Activated T-helper 1 cell treated with anti-CD3 and anti-CD28 coated beads, Interleukin-12 subunit alpha, Interleukin-12 subunit beta, Interleukin-2, Interleukin-4 antibody, amounts not matched to agents 30 ng/mL and 10 ng/mL and 1 ng/mL, durations not matched to agents 14 hours and 24 hours and 36 hours (primary cell): ENCODE measurements at places on chromosomes 7 and 10. TPM values are rescaled to one million over a fixed set of nuclear protein-coding genes. Genes with fewer than 3 reads are reported as not detected.

TMEM130 gene
- 0.29 and 0.42 TPM in 2 replicates for total RNA-seq

DNA sequence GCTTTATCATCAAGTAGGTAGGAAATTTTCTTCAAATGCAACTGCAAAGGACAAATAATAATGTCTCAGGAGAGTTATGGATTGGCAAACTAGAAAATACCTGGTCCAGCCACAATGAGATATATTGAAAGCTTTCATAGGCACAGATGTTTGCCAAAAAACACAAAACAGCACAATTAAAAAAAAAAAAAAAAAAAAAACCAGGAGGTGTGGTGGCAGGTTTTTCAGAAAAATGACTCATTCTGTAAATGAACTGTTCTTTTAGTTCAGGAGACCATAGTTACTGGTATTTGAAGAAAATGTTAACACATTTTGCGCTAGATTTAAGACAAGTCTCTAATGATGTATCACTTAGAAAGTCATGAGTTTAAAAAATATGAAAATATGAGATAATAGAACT, 55.0 kb upstream of the JCAD start:
- no peak for DNase-seq
- H3K36me3 ChIP-seq, result peaks cover 2% of the 10 kb centered on the region
- peaks cover 17% of the 10 kb centered on the region for H3K4me1 ChIP-seq
- H3K4me3 ChIP-seq, result no peak overlapping the region
- H3K27me3 ChIP-seq, result peaks cover 2% of the 10 kb centered on the region

DNA sequence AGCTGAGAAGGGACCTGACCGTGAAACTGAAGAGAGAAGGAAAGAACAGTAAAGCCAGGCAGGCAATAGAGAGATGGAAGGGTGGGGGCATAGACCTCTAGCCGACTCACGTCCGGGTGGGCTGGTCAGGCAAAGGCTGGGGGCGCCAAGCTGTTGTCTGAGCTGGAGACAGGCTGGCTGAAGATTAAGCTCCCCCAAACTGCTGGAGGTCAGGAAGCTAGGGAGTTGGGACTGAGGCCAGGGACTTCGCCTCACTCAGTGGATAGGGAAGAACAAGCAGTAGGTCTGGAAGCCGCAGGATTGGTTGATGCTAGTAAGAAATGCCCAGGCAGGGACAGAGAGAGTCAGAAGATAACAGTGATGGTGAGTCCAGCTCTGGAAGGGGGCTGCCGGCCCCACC, 5.3 kb downstream of the PITX3 start:
- DNase-seq, result no peak
- H3K4me3 ChIP-seq, result no peak overlapping the region
- H3K27ac ChIP-seq, result no peak overlapping the region
- no peaks in the 10 kb centered on the region for H3K36me3 ChIP-seq

DNA sequence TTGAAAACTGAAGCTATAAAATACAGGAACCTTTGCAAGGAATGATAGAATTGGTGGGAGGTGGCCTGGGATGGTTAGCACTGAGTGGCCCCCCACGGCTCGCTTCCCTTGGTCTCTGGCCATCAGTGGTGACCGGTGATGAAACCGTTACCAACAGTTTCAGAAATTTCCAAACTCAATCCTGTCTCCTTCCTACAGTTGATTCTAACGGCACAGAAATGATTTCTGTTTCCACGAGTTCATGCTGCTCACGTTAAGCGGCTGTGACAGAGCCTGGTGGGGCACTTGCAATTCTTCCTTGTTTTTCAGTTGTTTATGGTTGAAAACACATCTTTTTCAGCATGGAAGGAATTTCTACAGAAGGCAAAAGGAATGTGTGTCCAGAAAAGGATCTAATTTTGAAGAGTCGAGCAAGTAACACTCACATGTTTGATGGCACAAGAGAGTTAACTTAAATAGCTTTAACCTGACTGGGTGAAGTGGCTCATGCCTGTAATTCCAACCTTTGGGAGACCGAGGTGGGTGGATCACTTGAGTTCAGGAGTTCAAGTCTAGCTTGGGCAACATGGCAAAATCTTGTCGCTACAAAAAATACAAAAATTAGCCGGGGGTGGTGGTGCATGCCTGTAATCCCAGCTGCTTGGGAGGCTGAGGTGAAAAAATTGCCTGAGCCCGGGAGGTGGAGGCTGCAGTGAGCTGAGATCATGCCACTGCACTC, 100.1 kb downstream of the DNAJB6 start:
- no peak for DNase-seq
- no peaks in the 10 kb centered on the region for H3K36me3 ChIP-seq
- peaks cover 13% of the 10 kb centered on the region for H3K4me1 ChIP-seq
- H3K27me3 ChIP-seq, result peaks cover 7% of the 10 kb centered on the region
- H3K4me3 ChIP-seq, result no peak overlapping the region

- no peaks in the 10 kb centered on the region for H3K27me3 ChIP-seq
- H3K4me1 ChIP-seq, result no peaks in the 10 kb centered on the region
- no peak overlapping the region for H3K4me3 ChIP-seq
- DNase-seq, result no peak
- H3K36me3 ChIP-seq, result no peaks in the 10 kb centered on the region
These were observed 153.6 kb downstream of the TYW1B start for GRCh38 chr7:72674394-72674793.

SPDYE2 gene
- not detected in 2 replicates for total RNA-seq

DNA sequence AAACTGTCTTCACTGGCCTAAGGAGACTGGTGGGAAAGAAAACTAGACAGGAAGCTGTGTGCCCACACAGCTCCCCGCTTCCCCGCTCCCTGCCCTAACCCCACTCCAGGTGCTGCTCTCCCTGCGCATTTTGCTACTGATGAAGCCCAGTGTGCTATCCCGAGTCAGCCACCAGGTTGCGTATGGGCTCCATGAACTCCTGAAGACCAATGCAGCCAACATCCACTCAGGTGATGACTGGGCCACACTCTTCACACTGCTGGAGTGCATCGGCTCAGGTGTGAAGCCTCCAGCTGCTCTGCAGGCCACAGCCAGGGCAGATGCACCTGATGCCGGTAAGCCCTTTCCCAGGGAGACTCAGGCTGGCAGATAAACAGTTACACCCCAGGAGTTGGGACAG, 20.3 kb upstream of the NFKB2 start:
- H3K36me3 ChIP-seq, result peaks cover 30% of the 10 kb centered on the region
- H3K4me3 ChIP-seq, result no peak overlapping the region
- H3K27ac ChIP-seq, result no peak overlapping the region
- no peak for DNase-seq
- H3K27me3 ChIP-seq, result no peaks in the 10 kb centered on the region

YKT6 gene
- 91.8 and 92.1 TPM in 2 replicates for total RNA-seq

CRHR2 gene
- not detected in 2 replicates for total RNA-seq

- no peaks in the 10 kb centered on the region for H3K36me3 ChIP-seq
- DNase-seq, result no peak
- no peaks in the 10 kb centered on the region for H3K4me1 ChIP-seq
- H3K27me3 ChIP-seq, result no peaks in the 10 kb centered on the region
These were observed 81.0 kb downstream of the HYCC1 start for GRCh38 chr7:22932896-22933295.

GRCh38 chr10:116101616-116102315, 171.2 kb downstream of the GFRA1 start:
- H3K4me3 ChIP-seq, result no peak overlapping the region
- H3K27me3 ChIP-seq, result no peaks in the 10 kb centered on the region
- H3K27ac ChIP-seq, result no peak overlapping the region
- H3K4me1 ChIP-seq, result no peaks in the 10 kb centered on the region

DNA sequence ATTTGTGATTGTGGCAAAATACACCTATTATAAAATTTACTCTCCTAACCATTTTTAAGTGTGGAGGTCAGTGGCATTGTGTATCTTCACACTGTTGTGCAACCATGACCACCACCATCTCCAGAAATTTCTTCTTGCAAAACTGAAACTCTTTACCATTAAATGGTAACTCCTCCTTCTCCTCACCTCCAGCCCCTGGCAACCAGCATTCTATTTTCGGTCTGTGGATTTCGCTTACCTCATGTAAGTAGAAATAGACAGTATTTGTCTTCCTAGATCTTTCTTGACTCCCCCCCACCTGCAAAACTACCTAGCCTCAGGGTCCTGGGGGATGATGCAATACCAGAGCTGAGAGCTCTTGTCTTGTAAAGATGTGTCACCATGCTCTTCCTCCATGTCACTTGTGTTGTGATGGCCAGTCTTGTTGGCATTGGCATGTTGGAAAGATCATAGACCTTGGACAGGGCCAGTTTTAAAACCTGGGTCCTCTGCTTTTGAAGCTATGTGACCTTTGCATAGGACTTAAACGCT, 71.1 kb upstream of the EMX2 start:
- H3K27ac ChIP-seq, result no peak overlapping the region
- no peak for DNase-seq
- no peaks in the 10 kb centered on the region for H3K4me1 ChIP-seq
- no peaks in the 10 kb centered on the region for H3K36me3 ChIP-seq
- H3K4me3 ChIP-seq, result no peak overlapping the region

TLX1 gene
- not detected in 2 replicates for total RNA-seq

DNA sequence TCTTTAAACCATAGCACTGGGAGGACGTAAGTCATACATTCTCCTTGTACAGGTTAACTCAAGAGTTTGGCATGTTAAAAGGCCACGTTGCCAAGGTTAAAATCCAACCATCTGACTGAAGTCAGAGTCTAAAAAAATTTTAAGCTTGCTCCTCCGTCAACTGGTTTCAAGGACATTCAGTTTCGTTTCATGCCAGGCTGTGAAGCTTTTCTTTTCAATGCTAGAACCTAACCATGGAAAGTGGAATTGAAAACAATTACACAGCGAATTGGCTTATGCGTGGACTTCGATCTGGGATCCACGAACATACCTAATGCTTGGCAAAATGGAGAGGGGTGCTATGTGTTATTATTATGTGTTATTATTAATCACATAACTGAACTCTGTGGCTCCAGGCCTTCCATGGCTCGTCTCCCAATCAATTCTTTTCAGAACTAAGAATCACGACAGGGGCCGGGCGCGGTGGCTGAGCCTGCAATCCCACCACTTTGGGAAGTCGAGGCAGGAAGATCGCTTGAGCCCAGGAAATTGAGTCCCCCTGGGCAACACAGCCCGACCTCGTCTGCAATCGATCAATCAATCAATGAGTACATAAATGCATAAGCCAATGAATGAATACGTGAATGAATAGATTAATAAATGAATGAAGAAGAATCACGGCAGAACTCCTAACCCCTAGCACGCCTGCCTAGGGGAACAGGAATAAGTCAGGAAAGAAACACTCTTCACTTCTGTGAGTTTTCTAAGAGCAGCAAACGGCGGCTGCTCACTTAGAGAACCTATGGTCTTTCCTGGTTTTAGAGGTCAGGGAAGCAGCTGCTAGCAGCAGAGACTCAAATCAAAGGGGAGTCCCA, 733 bp upstream of the ARL5B start:
- H3K4me3 ChIP-seq, result peak overlapping the region; percentile 100
- H3K27me3 ChIP-seq, result no peaks in the 10 kb centered on the region
- H3K36me3 ChIP-seq, result peaks cover 20% of the 10 kb centered on the region
- no peak for DNase-seq
- peaks cover 38% of the 10 kb centered on the region for H3K4me1 ChIP-seq

SFXN4 gene
- total RNA-seq, result 58.2 and 58.7 TPM in 2 replicates

GRCh38 chr10:43209074-43209455, 57.8 kb downstream of the RASGEF1A start:
- H3K4me1 ChIP-seq, result no peaks in the 10 kb centered on the region
- H3K36me3 ChIP-seq, result no peaks in the 10 kb centered on the region
- DNase-seq, result no peak
- no peak overlapping the region for H3K4me3 ChIP-seq
- no peak overlapping the region for H3K27ac ChIP-seq

- H3K27ac ChIP-seq, result no peak overlapping the region
- no peaks in the 10 kb centered on the region for H3K36me3 ChIP-seq
- DNase-seq, result no peak
These were observed 162.6 kb upstream of the AGR3 start for GRCh38 chr7:17044396-17044795.

- H3K4me3 ChIP-seq, result no peak overlapping the region
- peaks cover 34% of the 10 kb centered on the region for H3K27me3 ChIP-seq
- no peak overlapping the region for H3K27ac ChIP-seq
- no peaks in the 10 kb centered on the region for H3K36me3 ChIP-seq
- DNase-seq, result no peak
These were observed 68.7 kb downstream of the EGFR start for GRCh38 chr7:55087521-55087961.

GRCh38 chr10:20207653-20208052, 391.4 kb downstream of the PLXDC2 start:
- H3K4me3 ChIP-seq, result no peak overlapping the region
- no peaks in the 10 kb centered on the region for H3K4me1 ChIP-seq
- no peak overlapping the region for H3K27ac ChIP-seq
- no peaks in the 10 kb centered on the region for H3K36me3 ChIP-seq
- DNase-seq, result no peak
- no peaks in the 10 kb centered on the region for H3K27me3 ChIP-seq

- no peaks in the 10 kb centered on the region for H3K36me3 ChIP-seq
- H3K27ac ChIP-seq, result no peak overlapping the region
- H3K4me3 ChIP-seq, result no peak overlapping the region
- peaks cover under 1% of the 10 kb centered on the region for H3K4me1 ChIP-seq
- H3K27me3 ChIP-seq, result peaks cover 8% of the 10 kb centered on the region
These were observed 6.1 kb upstream of the PCBD1 start for GRCh38 chr10:70894416-70894815.

- no peaks in the 10 kb centered on the region for H3K36me3 ChIP-seq
- no peaks in the 10 kb centered on the region for H3K4me1 ChIP-seq
- DNase-seq, result no peak
- no peaks in the 10 kb centered on the region for H3K27me3 ChIP-seq
These were observed 366.4 kb downstream of the SEMA3D start for GRCh38 chr7:84820481-84820880.

VDAC2 gene
- 220 and 224 TPM in 2 replicates for total RNA-seq

DNA sequence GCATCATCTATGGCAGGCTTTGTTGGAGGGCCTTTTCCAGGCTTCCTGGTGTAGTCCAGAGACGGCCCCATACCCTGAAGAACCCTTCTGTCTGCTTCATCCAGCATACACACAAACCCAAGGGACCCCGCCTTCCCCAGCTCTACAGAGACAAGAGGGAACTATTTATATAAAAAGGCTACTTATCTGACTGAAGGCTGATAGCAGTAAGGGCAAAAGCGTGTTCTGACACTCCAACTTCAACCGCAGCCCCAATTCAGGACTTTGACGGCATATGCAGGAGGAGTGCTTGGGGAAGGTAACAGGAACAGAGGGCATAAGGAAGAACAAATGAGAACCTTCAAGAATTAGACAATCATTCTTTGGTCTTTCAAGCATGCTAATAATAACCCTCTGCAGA, 21.0 kb downstream of the GNA12 start:
- no peaks in the 10 kb centered on the region for H3K27me3 ChIP-seq
- H3K4me1 ChIP-seq, result peaks cover 54% of the 10 kb centered on the region
- no peak for DNase-seq
- no peak overlapping the region for H3K27ac ChIP-seq

OR2A5 gene
- not detected in 2 replicates for total RNA-seq

GRCh38 chr7:96638669-96639068, 71.0 kb downstream of the SEM1 start:
- no peak overlapping the region for H3K27ac ChIP-seq
- no peaks in the 10 kb centered on the region for H3K36me3 ChIP-seq
- peaks cover 2% of the 10 kb centered on the region for H3K27me3 ChIP-seq
- H3K4me1 ChIP-seq, result no peaks in the 10 kb centered on the region
- H3K4me3 ChIP-seq, result no peak overlapping the region
- DNase-seq, result no peak
